ENCODE measurements at places on chromosomes 11 and 22.

DNA sequence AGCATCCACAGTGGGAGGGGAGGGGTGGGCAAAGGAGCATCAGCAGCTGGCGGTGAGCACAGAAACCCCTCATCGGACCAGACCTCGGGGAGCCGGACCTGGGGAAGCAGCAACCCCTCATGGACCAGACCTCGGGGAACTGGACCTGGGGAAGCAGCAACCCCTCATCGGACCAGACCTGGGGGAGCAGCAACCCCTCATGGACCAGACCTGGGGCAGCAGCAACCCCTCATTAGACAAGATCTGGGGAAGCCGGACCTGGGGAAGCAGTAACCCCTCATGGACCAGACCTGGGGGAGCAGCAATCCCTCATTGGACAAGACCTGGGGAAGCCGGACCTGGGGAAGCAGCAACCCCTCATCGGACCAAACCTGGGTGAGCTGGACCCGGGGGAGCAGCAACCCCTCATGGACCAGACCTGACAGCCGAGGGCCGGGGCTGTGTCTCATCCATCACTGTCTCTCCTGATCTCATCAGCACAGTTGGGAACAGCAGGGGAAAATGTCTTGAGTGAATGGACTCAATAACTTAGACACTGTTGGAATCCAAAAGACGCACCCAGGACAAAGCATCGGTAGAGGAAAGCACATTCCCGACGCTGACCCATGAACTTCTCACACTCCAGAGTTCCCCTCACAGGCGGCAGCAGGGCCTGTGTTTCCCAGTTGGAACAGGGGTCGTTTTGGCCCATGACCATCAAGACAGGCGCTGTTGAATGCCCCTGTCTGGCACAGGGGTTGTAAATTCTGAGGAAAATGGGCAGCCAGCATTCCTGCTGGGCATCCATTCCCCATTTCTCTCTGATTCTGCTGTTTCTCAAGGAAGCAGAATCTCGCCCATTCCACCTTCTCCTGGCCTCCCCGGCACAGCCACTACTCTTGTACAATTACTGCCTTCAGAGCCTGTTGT, 1494.6 kb downstream of the TBC1D22A start:
- no peak for DNase-seq

DNA sequence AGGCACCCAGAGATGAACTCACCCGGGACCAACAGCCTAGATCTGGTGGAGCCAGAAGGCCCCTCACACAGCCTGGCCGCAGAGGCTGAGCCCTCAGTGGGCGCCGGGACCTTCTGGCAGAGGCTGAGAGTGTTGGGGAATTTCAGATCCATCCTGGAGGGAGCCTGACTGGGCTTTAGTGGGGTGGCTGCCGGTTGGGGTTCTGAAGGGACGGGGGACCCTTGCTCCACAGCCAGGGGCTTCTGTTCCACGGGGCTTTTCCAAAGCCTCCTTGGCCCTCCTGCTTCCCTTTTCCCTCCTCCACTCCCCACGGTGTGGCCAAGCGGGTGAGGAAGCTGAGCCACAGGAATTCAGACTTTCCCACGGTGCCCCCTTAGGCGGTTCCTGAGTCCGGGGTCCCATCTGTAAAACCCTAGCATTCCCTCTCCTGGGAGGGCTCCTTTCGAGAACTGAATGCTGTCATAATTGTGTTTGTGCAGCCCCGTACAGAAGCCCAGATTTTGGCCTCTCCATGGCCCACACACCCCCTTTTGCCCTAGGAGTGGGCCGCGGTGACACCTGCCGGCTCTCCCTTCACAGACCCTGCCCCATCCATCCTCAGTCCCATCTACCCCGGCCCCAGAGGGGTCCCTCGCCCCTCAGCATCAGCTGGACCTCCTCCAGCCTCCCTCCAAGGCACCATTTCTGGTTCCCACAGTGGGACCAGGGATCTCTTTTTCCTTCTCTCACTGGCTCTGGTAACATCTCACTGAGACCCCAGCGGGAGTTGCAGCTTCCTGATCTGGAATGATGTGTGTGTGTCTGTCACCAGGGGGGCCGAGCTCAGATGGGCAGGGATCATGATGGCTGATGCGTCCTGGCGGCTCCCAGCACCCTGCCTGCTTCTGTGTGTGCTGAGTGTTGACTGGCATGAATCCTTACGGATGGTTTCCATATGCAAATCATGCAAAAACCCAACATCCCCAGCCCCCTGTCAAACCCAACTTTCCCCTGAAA, 1048.4 kb downstream of the TBC1D22A start:
- no peak for DNase-seq

DNA sequence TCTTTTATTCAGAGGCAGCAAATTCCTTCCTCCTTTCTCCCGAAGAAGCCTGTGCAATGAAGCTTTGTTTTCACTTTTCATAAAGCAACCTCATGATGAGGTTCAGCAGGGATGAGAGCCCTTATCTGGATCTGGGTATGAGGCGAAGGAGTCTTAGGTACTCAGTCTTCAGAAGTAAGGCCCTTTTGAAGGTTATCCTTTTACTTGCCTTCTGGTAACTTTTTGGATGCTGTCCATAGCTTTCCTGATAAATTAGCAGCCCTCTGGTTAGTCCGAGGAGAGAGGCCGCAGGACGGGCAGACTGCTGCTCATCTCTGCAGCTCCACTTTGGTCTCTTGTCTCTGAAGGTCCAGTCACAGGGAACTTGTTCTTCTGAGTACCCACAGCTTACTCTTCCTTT, 1.1 kb downstream of the TRIM22 start:
- DNase-seq, result no peak

- DNase-seq, result no peak
These were observed 328.2 kb downstream of the TTC28 start for GRCh38 chr22:28351476-28351875.

GRCh38 chr11:75996523-75997442, 181.8 kb downstream of the UVRAG start:
- peak; percentile 19 for DNase-seq

GRCh38 chr22:38069372-38070249, 12.4 kb downstream of the PICK1 start:
- no peak for DNase-seq

DNA sequence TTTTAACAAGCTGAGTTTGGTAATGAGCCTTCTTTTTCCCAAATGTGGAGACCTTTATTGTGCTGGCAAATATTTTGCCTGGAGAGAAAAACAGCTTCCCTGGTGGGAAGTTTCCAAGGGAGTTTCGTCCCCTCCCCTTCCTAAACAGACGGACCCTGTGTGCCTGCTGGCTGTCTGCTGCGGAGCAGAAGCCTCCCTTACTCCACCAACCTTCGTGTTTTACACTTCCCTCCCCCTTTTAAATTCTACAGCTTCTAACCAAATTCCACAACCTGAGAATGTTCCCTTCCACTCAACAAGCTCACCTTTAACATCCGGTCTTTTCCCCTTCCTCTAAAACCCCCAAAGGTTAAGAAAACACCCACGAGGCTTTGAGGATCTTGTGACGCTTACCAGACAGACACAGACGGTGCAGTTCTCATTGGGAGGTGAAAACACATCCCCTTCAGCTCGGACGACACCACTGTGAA, 17.1 kb downstream of the VWCE start:
- no peak for DNase-seq

DNA sequence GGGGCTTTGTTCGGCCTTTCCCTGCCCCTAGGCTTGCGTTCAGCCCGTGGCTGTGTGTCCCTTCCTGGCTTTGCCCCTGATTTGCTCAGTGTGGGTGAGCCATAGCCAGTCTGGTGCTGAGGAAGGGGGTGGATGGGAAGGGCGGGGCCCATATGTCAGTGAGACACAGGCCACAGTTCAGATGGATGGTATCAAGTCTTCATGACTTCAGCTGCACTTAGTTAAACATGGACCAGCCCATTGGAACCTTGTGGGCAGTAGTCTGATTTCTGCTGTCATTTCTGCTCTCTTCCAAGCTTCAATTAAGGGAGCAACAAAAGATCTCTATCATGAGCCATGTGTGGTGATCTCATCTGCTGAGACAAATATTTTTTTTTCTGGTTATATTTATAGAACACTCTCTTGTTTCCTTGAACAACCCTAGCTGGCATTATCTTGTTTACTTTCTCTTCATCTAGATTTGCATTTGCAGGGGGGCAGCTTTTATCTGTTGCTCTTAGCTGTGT, 21.6 kb upstream of the PEX26 start:
- no peak for DNase-seq

- no peak for DNase-seq
These were observed 5.2 kb upstream of the RAB3IL1 start for GRCh38 chr11:61922539-61922938.

DNA sequence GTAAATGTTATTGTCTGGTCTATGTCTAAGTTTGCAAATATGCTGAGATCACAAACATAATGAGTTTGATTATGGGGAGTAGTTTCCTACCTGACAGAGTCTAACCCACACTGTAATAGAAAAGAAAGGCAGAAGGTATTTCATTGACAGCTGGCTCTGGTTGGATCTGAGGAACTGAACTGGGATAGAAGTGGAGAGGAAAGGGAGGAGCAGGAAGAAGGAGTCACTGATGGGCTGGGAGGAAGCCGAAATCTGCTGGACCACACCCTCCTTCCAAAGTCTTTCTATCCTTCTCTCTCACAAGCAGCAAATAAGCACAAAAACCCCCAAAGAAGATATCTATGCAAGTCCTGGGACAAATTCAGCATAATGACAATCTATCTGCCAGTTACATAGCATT, 11.7 kb downstream of the BLID start:
- DNase-seq, result no peak

DNA sequence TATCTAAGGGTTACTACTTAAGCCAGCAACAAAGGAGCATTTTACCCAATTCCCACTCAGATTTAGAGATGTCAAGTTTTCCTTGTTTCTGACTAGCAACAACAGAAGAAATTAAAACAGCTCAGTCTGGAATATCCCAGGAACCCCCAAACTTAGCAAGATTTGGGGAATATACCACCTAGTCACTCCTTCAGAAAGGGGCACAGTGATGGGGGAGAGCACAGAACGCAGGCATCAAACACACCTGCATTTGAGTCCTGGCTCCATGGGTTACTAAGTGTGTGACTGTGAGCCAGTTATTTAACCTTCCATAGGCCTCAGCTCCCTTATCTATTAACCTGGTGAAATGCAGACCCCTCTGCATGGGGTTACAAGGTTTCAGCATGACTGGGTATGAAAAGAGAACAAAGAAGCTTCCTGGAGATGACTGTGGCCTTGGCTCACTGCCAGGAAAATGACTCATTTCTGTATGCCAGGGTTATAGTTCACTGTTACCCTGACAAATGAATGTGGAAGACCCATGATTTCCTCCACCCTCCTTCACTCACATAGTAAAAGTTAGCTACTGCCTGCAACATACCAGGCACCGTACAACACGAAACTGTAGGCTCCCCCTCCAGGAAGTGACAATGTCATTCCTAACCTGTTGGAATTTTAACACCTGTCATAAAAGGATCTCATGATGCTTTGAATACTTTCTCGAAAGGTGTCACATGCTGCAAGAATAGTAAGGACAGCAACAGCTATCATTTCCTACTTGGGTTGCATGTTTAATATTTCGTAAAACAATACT, 79.6 kb downstream of the ME3 start:
- DNase-seq, result no peak

- peak; percentile 49 for DNase-seq
These were observed 9.1 kb downstream of the DCHS1 start for GRCh38 chr11:6646576-6646917.

GRCh38 chr11:69212798-69213110, 57.0 kb downstream of the SMIM38 start:
- no peak for DNase-seq

DNA sequence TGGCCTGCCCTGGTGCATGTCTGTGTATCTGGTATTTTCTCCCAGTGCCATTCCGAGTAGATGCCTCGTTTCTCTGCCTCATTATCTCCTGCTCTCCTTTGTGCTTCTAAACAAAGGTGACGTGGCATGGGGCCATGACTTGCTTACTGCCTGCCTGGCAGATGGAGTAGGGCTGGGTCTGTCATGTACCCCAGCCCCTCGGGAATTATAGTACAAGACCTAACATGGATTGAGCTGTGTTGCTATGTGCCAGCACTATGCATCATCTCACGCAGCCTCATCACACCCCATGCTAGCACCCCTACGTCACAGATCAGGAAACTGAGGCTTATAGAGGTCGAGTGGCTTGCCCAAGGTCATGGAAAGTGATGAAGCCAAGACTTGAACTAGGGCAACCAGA, 88.1 kb downstream of the GALNT18 start:
- no peak for DNase-seq

DNA sequence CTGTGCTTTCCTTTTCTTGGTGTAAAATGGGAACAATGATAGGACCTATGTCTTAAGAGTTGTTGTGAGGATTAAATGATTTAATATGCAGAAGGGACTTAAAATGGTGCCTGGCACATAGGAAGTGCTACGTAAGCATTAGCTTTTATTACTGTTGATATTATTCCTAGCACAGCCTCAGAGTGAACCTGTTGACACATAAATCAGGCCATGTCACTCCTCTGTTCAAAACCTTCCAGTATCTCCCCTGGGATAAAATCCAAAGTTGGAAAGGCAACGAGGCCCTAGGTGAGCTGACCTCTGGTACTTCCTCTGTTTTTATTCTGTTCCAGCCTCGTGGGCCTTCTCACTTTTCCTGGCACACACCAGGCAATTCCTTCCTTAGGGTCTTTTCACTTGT, 108.8 kb upstream of the CADM1 start:
- DNase-seq, result no peak

DNA sequence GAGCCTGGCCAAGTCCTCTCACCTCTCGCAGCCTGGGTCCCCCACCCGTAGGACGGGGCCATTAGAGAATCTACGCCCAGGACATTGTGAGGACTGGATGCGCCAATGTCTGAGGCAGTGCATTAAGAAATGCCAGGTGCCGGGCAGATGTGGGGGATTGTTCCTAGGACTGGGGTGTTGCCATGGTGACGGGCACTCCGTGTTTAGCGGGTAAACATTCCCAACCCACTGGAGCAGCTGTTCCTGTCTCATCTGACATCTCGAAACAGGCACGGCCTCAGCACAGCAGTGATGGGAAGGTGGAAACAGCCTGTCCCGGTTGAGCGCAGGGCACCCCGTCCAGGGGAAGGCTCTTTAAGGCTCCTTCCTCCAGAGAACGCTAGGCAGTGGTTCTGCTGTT, 99.6 kb upstream of the RTL6 start:
- peak; percentile 55 for DNase-seq

- no peak for DNase-seq
These were observed 953 bp upstream of the PACS1 start for GRCh38 chr11:66068923-66069714.

DNA sequence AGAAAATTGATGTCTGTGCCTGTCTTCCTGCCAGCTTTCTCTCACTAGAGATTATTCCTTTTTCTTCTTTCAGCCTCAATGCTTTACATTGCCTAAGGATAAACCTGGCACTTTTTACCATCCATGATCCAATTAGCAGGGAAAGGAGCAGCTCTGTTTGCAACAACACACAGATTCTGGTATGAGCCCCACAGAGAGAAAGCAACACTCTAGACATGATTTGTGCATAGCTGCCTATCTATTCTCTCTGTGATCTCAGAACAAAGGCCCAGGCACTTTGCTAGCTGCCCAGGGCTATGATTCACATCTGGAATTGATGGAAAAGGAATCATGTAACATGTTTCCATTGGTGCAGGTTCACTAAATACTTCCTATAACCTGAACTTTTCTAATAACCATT, 685.0 kb downstream of the ETS1 start:
- no peak for DNase-seq

GRCh38 chr11:36601155-36601554, 3.1 kb upstream of the RAG2 start:
- DNase-seq, result no peak

GRCh38 chr22:50293441-50294318, 13.8 kb downstream of the PLXNB2 start:
- peak; percentile 71 for DNase-seq

GRCh38 chr11:67588136-67588503, 4.5 kb downstream of the GSTP1 start:
- DNase-seq, result no peak

Data from right kidney (tissue), 9 donors.